ENCODE measurements at places on chromosomes 1 and 21.

DNA sequence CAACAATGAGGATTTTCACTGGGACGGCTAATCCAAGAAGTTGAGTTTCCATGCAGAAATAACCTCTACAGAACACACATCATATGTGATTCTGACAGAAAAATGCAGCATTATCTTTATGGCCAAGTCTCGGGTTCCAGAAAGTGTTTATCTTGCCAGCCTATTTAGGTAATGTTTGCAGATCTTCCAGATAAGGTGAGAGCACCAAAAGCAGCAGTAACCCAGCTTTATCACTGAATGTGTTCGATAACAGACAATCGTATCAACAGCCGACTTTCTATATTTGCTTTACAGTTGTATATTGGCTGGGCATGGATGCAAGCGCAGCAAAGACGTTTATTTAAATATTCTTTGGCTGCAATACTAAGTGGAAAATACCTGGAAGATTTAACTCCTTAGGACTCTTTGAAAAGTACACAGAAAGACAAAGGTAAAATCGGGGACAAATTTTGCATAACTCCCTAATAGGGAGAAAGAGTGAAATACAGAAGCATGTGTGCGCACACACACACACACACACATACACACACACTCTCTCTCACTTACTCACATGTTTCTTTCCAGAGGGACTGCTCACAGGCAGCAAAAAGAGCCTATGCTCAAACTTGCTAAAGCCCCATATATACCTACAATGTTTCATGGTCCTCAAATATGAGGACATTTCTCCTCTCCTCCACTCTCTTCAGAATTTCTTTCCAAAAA, 3.0 kb upstream of the CTSK start:
- DNase-seq, result no peak

- no peak for DNase-seq
Measured at GRCh38 chr21:36889401-36889800, 77.1 kb downstream of the HLCS start.

DNA sequence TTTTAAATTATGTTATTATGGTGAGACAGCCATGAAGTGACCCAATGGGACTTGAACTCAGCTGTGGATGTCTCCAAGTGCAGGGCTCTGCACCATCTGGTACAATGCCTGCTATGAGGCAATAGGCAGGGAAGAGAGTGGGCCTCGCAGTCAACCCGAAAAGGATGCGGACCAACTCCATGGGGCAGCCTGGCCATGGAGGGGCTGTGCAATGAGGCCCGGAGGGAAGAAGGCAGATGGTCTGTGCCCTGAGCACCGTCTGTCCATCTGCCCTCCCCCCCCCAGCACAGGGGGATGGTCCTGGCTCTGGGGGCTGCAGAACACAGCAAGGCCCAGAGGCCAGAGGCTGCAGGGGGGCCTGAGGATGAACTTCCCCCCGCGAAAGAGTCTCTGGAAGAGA, 17.0 kb downstream of the ESPN start:
- no peak for DNase-seq

DNA sequence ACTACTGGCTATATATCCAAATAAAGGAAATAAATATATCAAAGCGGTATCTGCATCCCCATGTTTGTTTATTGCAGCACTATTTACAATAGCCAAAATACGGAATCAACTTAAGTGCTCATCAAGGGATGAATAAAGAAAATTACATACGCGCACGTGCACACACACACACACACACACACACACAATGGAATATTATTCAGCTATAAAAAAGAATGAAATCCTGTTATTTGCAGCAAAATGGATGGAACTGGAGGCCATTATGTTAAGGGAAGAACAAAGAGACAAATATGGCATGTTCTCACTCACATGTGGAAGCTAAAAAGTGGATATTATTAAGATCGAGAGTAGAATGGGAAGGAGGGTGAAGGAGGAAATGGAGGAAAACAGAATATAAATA, 20.2 kb downstream of the COPA start:
- DNase-seq, result no peak

- no peak for DNase-seq
Measured at GRCh38 chr1:167476061-167476460, 42.3 kb downstream of the CD247 start.

GRCh38 chr1:14539953-14540563, 58.4 kb upstream of the KAZN start:
- DNase-seq, result no peak

DNA sequence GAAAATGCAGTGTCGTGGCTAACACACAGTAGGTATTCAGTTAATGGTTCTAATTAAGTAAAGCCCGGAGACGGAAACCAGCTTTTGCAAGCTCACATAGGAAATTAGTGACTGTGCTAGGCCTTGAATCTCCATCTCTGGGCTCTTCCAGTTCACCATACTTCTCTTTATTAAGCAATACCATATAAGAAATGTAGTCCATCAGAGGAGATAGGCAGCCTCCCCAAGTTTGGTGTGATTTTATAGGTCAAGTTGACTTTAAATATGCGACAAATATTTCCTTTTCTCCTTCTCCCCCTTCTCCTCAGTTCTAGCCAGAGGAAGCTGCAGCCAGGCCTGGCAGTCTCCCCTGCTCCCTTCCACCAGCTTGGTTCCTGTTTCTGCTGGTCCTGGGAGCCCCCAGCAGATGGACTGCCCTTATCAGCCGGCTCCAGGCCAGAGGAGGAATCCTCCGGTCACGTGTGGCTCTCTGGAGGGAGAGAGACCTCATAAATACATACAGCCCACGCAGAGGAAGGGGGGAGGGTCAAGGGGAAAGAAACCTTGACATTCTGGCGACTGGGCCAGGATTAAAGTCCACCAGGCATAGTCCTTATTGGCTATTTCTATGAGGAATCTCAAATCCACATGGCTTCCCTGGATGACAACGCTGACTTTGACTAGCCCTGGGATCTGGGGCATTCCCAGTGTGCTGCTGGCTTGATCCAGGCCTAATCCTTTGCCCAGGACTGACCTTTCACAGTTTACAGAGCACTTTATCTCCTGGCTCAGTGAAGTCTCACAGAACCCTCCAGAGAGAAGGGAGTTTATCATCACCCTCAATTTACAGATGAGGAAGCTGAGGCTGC, 115.1 kb upstream of the JUN start:
- no peak for DNase-seq

DNA sequence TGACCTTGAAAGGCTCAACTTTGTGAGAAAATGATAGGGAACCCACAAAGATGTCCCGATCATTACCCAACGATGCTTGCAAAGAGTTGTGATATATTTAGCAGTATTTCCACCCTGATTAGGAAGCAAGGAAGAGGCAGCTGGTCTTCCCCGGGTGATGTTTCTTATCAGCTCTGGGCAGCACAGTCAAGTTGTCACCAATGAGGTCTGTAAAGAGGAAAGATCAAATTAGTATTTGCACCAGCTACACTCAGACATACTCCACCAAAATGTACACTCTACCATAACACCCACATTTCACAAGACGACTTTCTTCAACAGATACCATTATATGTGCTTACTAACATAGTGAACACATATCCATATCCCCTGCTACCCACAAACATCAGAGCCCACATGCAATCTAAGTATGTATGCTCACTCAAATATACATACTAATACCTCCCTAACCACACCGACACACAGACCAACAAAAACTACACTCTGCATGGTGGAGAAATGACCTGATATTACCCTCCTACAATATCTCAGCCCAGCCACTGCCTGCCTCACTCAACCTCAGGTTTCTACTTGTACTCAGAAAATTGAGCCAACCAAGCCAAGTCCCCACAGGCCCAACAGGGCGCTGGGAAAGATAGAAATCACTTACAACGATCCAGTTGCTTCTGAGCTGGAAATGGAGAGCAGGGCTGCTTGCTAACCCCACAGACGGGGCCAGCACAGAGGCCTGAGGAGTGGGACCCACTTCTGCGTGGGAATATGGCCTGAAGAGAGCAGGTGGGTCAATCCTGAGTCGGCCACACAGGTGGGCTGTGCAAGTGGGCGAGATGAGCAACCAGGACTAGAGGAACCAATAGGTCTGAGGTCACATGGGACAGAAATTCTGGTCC, 4.6 kb upstream of the BTG2 start:
- DNase-seq, result no peak

GRCh38 chr21:45850181-45850580, 131.4 kb upstream of the COL6A1 start:
- DNase-seq, result no peak

DNA sequence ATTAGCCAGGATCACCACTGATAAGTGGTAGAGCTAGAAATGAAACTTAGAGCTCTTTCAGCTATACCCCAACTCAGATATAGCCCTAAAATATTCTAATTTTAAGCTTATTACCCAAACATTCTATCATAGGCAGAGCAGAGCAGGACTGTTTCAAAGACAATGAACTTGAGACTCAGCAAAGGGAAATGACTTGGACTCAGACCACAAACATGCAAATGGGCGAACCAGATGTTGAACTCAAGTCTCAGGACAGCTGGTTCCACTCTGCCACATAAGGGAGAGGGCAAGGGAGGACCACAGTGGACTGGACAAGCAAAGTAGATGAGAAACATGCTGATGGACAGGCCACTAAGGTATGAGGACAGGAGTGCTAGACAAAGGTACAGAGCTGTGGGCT, 315.3 kb downstream of the OMA1 start:
- DNase-seq, result no peak

GRCh38 chr1:28974432-28974831, 60.1 kb downstream of the EPB41 start:
- DNase-seq, result no peak

GRCh38 chr1:183604815-183605214, 14.6 kb upstream of the NCF2 start:
- no peak for DNase-seq

DNA sequence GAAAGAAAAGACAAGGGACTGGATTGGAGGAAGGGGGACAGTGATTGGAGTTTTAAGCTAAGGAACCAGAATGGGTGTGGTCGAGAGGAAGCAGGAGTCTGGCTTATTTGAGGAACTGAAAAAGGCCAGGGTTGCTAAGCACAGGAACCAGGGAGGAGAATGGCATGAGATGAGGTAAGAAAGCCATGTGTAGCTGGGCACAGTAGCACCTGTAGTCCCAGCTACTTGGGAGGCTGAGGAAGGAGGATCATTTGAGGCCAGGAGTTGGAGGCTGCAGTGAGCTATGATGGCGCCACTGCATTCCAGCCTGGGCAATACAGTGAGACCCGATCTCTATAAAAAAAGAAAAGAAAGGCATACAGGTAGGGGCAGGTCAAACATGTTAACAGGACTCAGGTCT, 8.1 kb upstream of the KHDRBS1 start:
- DNase-seq, result no peak

- no peak for DNase-seq
Measured at GRCh38 chr1:56638248-56638647, 6.9 kb upstream of the PRKAA2 start.

GRCh38 chr1:53485478-53486394, 26.5 kb downstream of the DMRTB1 start:
- DNase-seq, result peak; percentile 38

GRCh38 chr1:55702064-55702463, 486.9 kb upstream of the USP24 start:
- no peak for DNase-seq

DNA sequence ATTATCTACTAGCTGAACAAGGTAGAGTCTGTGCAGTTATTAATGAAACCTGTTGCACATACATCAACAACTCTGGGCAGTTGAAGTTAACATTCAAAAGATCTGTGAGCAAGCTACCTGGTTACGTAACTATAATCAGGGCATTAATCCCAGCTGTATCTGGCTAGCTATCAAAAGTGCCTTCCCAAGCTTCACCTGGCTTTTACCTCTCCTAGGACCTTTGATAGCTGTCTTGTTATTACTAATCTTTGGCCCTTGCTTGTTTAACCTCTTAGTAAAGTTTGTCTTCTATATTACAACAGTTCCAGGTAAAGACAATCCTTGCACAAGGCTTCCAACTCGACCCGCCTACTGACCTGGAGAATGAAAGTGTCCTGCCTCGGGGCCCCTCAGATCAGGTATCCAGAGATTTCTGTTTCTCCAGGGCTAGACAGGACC, 29.6 kb upstream of the SLC6A9 start:
- no peak for DNase-seq
